ENCODE measurements at places on chromosomes 6 and 20.

- DNase-seq, result no peak
Observed at GRCh38 chr6:107819217-107819616, 4.9 kb downstream of the SCML4 start.

DNA sequence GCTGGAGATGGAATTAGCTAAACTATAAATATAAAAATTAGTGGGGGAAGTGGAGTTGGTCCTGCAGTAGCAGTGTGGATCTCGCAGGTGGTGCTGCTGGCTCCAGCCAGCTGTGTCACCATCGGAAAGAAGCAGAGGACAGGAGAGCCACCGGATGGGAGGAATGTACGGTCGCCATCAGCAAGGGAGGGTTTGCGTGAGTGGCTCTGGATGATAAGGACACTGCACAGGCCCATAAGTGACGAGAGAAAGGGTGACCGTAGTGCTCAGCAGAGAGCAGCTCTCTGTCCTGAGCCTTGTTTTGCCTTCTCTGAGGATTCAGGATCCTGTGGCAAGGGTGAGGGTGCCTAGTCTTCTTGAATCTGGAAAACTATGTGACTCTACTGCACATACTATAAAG is 378.7 kb downstream of the ZFAND3 start:
- DNase-seq, result no peak

GRCh38 chr6:159252955-159253508 is 83.8 kb downstream of the FNDC1 start:
- DNase-seq, result peak; percentile 33

DNA sequence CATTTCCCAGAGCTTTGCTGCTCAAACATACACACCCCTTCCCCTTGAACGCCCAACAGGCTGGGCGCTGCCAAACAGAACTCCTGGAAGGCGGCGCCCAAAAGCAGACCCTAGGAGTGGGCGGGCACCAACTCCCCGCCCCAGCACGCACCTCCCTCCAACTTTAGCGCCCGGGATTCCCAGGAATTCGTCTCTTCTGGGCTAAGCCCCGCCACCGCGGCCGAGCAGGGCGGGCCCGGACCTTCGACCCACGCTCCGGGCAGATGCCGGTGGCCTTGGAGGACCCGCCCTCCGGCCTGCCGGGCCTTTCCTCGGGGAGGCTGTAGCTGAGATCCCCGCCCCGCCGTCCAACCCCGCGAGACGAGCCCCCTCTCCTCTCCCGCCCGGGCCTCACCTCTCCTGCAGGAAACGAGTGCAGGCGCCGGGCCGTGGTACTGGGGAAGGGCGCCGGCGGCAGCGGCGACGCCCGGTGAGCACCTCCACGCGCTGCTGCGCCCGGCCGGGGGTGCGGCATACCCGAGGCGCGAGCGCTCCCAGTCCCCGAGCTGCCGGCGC is 659 bp downstream of the MCUR1 start:
- DNase-seq, result peak; percentile 30

GRCh38 chr6:30902709-30903108 is 5.3 kb upstream of the GTF2H4 start:
- no peak for DNase-seq

GRCh38 chr6:61977947-61978346 is 308.1 kb downstream of the KHDRBS2 start:
- DNase-seq, result no peak

GRCh38 chr6:53103993-53104675 is 38.9 kb downstream of the FBXO9 start:
- DNase-seq, result peak; percentile 34

- DNase-seq, result no peak
Observed at GRCh38 chr20:48139262-48140041, 354.2 kb upstream of the SULF2 start.

- DNase-seq, result no peak
Observed at GRCh38 chr20:50189681-50190250, 864 bp upstream of the CEBPB start.

DNA sequence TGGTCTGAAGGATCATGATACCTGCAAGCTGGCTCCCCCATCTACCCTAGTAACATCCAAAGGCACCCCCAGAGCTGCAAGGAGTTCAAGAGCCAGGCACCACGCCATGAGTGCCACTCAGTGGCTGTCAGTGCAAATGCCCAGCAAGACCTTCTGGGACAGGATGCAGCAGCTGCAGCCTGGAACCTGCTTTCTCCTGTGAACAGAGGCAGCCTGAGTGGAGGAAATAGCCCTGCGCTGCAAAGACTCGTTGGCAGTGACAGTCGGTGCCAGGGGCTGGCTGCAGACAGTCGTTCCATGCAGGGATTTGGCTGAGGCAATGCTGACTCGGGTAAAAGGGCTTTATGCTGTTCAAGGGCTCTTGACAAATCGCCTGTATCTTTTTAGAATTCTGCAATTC is 15.7 kb upstream of the SSTR4 start:
- DNase-seq, result peak; percentile 33

DNA sequence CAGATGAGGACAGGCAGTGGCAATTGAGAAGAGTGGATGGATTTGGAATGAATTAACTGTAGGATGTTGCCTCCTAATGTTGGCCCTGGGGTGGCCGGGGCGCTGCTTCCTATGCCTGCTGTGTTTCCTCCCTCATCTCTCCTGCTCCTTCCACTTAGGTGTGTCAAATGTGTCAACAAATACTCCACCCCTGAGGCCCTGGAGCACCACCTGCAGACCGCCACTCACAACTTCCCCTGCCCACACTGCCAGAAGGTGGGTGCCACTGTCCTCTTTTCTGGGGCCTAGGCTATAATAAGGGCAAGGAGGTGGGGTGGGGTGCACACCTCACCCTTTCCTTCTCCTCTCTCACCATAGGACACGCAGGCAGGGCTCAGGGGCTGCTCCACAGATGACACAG is 30.0 kb upstream of the CHMP4B start:
- DNase-seq, result no peak

- no peak for DNase-seq
Observed at GRCh38 chr6:130841128-130841728, 14.0 kb downstream of the SMLR1 start.

DNA sequence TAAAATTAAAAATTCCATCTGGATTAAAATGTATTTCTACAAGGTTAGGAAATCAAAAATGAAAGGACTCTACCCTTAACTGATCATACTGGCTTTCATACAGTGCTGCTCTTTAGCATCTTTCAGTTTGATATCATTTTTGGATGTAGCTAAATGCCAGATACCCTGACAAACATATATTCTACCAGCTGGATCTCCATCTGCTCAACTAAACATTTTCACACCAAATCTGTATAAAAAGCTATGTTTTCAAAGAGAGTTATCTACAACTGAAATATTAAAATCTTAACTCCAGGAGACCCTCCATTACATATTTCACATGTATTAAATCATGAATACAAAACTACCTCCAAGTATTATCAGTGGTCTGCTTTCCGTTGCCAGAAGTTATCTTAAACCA is 95.7 kb downstream of the EPHA7 start:
- DNase-seq, result no peak

DNA sequence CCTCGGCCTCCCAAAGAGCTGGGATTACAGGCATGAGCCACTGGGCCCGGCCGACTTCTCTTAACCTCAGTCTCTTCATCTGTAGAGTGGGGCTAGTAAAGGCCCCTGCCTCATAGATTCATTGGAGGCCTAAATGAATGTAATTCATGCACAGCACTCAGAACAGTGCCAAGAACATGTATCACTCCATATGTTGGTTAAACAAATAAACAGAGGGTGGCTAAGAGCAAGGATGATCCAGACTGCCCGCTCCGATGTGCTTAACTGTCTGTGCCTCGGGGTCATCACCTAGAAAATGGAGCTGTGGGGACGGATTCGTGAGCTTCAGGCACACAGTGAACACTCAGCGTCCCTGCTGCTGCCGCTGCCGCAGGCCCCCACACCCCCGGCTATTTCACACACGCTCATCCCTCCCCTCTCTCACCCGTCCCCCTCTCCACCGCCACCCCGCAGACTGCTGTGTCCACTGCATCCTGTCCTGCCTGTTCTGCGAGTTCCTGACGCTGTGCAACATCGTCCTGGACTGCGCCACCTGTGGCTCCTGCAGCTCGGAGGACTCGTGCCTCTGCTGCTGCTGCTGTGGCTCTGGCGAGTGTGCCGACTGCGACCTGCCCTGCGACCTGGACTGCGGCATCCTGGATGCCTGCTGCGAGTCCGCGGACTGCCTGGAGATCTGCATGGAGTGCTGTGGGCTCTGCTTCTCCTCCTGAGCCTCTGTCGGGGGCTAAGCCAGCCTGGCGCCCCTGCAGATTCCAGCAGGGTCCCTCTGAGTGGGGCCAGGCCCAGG is 14.8 kb downstream of the MDFI start:
- DNase-seq, result no peak

DNA sequence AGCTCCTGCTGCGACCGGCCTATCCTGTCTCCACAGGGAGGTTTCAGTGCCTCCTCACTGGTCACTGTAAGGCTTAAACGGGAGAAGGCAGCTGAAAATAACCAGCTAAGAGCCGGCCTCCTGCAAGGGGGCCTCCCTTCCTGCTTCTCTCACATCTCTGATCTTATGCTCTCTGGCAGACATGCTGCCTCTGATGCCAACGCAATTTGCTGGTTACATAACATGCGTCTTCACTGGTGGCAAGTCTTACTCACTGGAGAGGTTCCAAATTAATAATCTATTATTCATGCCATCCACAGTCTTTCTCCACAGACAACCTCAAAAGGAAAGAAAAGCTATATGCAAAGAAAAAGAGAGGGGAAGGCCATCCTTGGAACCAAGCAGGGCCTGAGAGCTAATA is 91.8 kb upstream of the LRFN2 start:
- no peak for DNase-seq

- DNase-seq, result no peak
Observed at GRCh38 chr6:110781522-110782214, 33.6 kb downstream of the CDK19 start.

- DNase-seq, result no peak
Observed at GRCh38 chr20:35370751-35371150, 41.0 kb downstream of the UQCC1 start.

GRCh38 chr20:24339210-24339641 is 130.2 kb upstream of the SYNDIG1 start:
- no peak for DNase-seq

DNA sequence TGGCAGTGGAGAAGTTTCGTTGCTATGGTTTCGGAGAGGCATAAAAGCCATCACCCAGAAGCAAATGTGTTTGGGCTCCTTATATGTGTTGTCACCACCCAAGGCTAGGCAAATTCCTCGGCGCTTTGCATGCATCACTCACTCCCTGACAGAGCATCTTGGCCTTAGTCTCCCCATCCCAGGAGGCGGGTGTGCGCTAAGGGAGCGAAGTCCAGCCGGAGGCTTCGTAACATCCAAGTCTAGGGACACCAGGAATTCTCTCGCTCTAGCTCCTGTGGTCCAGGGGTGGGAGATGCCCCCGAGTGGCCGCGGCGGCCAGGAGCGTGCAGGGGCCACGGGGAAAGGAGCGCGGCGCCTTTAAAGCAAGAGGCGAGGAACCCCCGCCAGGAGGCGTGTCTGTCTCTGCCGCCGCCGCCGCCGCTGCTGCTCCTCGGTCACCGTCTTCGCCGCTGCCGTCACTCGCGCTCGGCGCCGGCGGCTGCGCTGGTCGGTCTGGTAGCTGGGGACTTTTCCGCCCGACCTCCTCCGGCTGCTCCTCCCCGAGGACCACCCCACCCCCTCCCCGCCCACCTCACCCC is at the start of gene GRIK2:
GRIK2 (plus strand) TSS at position 458 of the 578 bp plus-strand sequence.
- DNase-seq, result peak; percentile 20

GRCh38 chr6:51553246-51554015 is 534.0 kb downstream of the PKHD1 start:
- DNase-seq, result no peak

- no peak for DNase-seq
Observed at GRCh38 chr20:15900443-15900842, 672.8 kb downstream of the KIF16B start.

DNA sequence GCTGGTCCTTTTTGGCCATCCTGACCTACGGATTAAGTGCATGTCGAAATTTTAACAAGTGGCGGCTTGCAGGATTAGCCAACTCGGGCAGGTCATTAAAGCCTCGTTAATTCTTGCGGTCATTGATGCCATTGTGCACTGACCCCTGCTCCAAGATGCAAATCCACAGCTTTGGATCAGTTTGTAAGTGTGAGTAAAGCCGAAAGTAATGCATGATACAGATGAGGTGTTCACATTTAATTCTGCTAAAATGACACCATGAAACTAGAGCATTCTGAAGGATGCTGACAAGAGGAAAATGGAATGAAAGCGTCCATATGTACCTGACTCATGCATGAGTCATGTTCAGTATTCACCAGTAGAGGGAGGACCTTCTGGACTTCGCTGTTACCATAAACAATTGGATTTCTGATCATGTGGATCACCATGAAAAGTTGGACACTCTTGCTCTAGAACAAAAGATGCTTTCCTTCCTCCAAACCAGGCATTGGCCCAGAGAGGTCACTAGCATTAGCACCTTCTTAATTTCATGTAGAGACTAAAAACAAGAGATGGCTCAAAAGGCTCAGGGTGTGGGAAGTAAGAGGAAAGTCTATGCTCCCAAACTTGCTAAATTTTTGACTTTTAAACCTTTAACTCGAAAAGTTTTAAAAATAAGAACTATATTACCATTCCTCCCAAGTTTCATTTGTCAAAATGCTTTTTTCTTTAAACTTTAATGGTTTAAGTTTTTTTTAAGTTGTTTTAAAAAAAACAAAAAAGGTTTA is 48.0 kb downstream of the MUC22 start:
- peak; percentile 67 for DNase-seq

GRCh38 chr6:34955442-34955841 is 66.4 kb downstream of the ANKS1A start:
- DNase-seq, result no peak

GRCh38 chr6:22754061-22754460 is 184.7 kb downstream of the HDGFL1 start:
- no peak for DNase-seq

DNA sequence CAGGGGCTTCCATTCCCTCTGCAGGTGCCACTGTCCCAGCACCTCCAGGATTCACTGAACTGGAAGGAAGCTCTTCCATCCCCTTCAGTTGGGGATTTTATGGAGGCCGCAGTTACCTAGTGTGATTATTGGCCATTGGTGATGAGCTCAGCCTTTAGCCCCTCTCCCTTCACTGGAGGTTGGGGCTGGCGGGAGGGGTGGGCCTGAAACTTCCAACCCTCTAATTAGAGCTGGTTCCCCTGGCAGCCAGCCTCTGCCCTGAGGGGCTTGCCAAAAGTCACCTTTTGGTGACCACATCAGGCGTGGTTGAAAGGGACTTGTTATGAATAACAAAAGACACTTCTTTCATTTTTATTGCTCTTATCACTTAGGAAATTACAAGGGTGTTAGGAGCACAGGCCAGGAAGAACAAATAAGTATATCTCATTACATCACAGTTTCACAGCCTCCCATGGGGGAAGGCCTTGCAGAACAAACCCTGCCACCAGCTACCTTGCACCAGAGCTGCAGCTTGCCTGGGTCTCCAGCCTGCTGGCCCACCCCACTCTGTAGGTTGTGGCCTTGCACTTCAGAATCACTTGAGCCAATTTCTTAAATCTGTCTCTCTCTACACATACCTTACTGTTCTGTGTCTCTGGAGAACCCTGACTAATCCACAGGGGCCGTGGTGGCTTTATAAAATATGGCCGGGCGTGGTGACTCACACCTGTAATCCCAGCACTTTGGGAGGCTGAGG is 5.0 kb downstream of the PYGB start:
- no peak for DNase-seq
